Activated naive CD8-positive, alpha-beta T cell treated with anti-CD3 and anti-CD28 coated beads for 36 hours (primary cell): ENCODE measurements at places on chromosomes 7 and 10. TPM values are rescaled to one million over a fixed set of nuclear protein-coding genes. Genes with fewer than 3 reads are reported as not detected.

GRCh38 chr10:33204031-33204430 lies 130.4 kb downstream of the NRP1 start:
- no peak for DNase-seq

DNA sequence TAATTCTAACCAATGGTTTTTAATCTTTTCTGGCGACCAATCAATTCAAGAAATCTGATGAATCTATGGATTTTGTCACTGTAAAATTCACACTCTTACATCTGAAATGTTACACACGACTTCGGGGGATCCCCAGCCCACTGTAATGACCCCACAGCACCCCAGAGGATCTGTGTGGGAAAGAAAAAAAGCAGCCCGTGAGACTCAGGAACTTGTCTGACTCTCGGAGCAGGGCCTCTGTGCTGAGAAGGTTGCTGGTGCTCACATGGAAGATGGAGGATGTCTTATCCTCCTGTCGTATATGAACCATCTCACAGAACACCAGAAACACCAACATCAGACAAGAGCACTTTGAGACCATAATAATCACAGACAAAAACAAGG lies 228.4 kb upstream of the INHBA start:
- DNase-seq = no peak

DNA sequence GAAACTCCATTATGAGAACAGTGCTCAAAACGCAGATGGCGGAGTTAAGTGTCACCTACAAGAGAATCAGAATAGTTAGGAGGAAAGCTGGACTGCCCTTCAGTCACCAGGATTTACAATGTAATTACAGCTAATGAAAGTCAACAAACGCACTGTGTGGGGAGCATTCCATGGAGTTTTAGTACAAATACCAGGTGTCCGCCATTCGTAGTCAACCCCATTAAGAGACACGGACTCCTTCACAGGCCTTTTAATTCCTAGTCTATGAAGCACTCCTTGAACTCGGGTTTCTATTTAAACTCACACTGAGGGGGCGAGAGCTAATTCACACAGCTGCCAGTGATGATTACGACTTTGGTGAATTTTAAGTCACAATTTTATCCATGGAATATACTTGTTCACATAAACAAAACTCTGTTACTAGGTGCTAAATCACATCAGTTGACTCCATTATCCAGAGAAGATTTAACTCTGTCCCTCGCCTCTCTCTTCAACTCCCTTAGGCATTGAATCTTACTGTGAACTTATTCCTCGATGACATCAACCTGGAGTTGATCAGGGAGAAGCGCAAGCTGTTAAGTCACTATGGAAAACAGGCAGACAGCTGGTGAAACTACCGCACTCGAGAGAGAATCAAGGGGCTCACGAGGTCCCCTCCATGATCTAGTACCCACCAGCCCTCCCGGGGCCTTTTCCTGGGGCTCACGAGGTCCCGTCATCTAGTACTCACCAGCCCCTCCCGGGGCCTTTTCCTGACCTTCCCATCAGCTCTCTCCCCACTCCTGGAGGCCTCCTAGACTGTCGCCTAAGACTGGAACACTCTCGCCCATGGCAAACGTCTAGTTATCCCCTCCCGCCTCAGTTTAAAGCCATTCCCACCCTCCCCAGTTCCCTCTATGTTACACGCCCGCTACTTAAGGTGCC lies 1.5 kb downstream of the ZFAND2A start:
- no peak for DNase-seq

- peak; percentile 33 for DNase-seq
Observed at GRCh38 chr10:44386546-44387052, 1.7 kb upstream of the CXCL12 start.

DNA sequence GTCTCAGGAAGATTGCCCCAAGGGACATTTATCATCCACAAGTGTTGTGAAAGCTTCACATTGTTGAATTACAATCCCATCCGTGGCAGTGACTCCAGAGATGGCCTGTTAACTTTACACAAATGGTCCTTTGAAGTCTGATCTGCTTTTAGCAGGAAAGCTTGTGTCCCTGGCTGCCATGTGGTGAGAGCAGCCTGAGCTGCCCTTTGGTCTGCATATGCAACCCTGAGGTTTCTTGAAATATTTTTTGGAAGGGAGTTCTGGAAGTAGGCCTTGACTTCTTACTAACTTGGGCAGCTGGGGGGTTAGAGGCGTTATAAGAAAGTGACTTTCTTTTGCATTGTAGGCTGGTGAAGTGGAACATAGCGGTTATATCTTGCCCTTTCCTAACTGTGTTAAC lies 41.3 kb upstream of the FAM180A start:
- DNase-seq = no peak

DNA sequence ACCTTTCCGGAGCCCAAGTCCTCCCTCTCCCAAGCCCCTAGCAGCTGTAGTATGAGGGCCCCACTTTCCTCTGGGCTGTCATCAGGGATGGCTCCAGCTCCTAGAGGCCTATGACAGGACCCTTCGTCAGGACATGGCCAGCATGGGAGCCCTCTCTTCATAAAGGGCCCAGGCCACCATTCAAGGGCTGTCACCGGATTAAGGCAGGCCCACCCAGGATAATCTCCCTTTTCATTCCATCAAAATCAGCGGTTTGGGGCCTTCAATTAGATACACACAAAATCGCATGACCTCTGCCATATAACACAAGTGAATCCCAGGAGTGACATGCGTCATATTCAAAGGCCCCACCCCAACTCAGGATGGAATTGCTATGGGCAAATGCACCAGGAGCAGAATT lies 12.2 kb upstream of the GDF10 start:
- no peak for DNase-seq

GRCh38 chr7:138564365-138564764 lies 104.3 kb downstream of the TRIM24 start:
- DNase-seq = no peak

- no peak for DNase-seq
Observed at GRCh38 chr10:683448-684071, 5.9 kb downstream of the DIP2C start.

DNA sequence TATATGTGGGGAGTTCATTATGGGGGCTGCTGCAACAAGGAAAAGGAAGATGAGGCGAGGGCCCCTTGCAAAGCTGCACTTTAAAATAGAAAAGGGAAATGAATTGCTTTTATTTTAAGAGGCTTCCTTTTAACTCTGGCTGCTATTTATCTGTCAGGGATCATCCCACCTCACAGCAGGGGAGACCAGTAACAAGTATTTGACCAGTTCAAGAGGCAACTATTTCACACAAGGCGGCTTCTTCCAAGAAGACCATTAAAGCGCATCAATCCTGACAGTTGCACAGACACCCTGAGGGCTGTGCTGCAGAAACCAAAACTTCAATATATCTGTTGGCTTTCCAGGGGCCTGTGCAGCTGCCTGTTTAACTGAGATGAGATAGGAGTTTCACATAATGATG lies 1009.2 kb downstream of the SORCS3 start:
- no peak for DNase-seq

GRCh38 chr7:69426705-69427104 lies 171.6 kb upstream of the AUTS2 start:
- no peak for DNase-seq

GRCh38 chr7:151884312-151885201 lies 7.6 kb upstream of the PRKAG2 start:
- DNase-seq = no peak

DNA sequence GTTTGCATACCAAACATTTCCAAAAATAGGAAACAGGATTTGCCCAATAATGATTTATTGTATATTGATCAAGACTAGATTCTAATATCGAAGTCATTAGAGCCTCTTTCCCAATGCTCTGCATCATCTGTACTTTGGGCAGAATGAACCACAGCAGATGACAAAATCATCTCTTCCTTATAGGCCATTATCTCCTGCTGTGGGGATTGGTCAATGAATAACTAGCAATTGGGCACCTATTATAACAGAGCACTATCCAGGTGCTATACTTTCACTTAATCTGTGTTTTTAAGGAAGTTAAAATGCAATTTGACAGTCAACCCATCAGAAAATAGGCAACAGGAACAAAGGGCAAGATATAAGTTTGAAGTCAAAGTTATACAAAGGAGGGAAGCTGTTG lies 290.3 kb downstream of the AHR start:
- no peak for DNase-seq

GRCh38 chr10:14751014-14751896 lies 23.4 kb downstream of the FAM107B start:
- no peak for DNase-seq

DNA sequence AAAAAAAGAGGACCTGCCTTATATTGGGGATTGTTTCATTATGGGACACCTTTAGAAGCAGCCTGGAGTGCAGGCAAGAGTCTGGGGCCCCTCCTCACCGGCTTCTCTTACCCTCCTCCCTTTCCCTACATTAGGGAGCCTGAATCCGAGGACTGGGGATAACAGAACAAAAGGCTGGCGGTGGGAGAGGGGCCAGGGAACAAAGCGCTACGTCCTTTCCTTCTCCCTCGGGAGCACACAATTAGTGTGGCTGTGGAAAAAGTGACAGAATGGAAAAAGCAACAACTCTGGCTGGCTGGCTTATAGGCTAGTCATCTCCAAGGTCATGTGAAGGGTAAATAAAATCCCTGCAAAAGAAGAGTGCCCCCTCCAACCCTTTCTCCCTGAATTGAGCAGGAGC lies 74.7 kb downstream of the LSM5 start:
- DNase-seq = no peak

GRCh38 chr7:27247000-27247399 lies 4.4 kb downstream of the EVX1 start:
- DNase-seq = no peak

DNA sequence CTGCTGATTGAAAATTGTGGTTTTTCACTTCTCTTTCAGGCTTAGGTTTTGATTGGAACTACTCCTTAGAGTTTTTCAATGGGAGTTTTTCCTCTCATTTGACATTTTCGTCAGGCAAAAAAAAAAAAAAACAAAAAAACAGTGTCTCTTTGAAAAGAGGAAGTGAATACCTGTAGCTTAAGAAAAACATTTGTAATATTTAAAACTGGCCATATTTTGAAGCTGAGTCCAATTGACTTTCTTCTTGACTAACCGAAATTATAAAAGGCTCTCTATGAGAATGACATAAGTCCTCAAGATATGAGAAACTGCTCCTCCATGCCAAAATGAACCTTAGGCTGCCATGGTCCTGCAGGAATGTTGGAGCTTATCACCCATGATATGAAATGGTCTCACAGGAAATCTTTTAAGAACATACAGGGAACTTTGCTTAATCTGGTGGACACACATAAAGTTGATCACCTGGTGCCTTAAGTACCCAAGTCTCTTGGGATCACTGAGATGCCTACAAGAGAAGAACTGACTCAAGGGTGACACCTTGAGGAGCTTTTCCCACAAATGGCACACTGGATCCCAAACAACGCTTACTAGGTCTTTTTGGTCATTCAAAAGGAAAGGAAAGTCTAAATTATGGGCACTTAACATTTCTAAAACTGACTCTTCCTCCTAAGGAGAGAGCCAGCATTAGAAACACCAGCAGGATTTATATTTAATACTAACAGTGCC lies 263.4 kb downstream of the CDC14C start:
- no peak for DNase-seq

DNA sequence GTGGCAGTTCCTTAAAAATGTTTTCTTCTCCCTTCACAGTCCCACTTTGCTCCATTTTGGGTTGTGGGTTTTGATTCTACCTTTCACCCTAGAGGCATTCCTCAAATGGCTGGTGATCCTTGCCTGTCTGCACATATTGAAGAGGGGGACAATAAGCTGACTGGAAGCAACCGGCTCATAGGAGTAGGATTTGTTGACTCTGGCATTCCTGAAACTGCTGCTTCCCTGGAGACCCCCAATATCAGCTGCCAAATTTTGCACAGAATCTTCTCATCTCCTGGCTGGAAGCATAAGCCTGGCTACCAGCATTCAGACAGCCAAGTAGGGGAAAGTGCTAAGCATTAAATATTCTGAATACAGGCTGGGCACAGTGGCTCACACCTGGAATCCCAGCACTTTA lies 53.7 kb downstream of the KIF5B start:
- DNase-seq = no peak

DNA sequence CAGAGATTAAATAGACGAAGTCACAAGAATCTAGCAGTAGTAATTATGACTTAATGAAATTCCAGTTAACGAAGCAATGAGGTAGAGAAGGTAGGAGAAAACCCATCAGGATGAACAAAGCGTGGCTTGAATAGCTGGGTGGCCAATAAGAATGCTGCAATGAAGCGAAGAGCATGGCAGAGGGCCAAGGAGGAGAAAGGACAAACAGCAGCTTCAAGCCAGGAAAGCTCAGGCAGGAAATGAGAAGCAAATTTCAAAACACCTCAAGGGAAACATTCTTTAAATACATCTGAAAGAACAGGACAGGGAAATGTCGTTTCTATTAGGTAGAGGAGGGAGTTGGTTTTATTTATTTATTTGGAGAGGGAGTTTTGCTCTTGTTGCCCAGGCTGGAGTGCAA lies 122.5 kb downstream of the KIAA1217 start:
- no peak for DNase-seq

GRCh38 chr7:102413091-102413490 lies 16.9 kb downstream of the PRKRIP1 start:
- DNase-seq = no peak

DNA sequence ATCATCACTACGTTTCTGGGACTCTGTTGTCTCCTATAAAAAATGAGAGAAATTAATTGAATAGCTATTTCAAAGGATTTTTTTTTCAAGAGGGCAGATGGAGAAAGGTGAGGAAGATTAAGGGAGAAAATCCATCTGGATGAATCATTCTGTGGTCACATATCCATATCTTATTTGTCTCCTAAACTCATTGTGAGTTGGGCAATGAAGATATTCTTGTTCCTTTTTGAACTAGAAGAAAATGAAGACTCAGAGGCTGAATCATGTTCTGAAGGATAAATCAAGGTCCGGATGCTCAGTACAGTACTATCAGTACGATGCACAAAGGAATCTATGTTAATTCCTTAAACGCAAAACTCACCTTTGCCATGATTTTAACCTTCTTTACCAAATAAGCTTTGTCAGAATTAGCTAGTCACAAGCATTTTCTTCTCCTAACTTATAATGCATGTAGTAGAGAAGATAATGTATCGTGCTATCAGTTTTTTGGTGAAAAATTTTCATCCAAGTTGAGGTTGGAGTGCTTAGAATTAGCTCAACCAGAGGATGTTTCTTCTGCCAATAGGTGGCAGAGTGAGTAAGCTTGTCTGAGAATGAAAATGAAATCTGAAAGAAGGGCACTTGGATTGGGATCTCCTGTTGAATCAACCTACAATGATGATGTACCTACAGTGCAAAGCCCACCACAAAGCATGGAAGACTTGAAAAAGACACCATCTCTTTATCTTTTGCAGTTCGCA lies 446.9 kb downstream of the KIF20B start:
- DNase-seq = no peak

PTPN20 gene
- total RNA-seq = 2.6 TPM

MBL2 gene
- total RNA-seq = not detected

CAV2 gene
- not detected for total RNA-seq

CARD11 gene
- total RNA-seq = 111 TPM

SPDYE5 gene
- not detected for total RNA-seq

TAS2R41 gene
- total RNA-seq = not detected

UPK3BL1 gene
- total RNA-seq = 14.1 TPM

ELMO1 gene
- 74.4 TPM for total RNA-seq

OR2A5 gene
- not detected for total RNA-seq

PTPRN2 gene
- 0.72 TPM for total RNA-seq

FRMD4A gene
- total RNA-seq = 7.1 TPM

NUTM2B gene
- total RNA-seq = 0.94 TPM

MYH16 gene
- not detected for total RNA-seq

SLC16A9 gene
- total RNA-seq = 1.9 TPM

SOSTDC1 gene
- not detected for total RNA-seq

FXYD4 gene
- not detected for total RNA-seq

FERD3L gene
- not detected for total RNA-seq

SLC18A2 gene
- total RNA-seq = not detected
